Endothelial cell of umbilical vein (primary cell): ENCODE measurements at places on chromosomes 11 and 22. TPM values are rescaled to one million over a fixed set of nuclear protein-coding genes. Genes with fewer than 3 reads are reported as not detected.
A peak's percentile ranks its signal among the peaks of the same experiment; 100 is the strongest.

GRCh38 chr11:121105063-121105480 is 4.0 kb downstream of the TECTA start:
- peak; percentile 11 for DNase-seq
- no peaks in the 10 kb centered on the region for H3K36me3 ChIP-seq
- no peaks in the 10 kb centered on the region for H3K4me1 ChIP-seq
- H3K27ac ChIP-seq: no peak overlapping the region

Gene RIMBP3C
- 0.09 TPM in 1 of 2 replicates, not detected in the other for total RNA-seq

DNA sequence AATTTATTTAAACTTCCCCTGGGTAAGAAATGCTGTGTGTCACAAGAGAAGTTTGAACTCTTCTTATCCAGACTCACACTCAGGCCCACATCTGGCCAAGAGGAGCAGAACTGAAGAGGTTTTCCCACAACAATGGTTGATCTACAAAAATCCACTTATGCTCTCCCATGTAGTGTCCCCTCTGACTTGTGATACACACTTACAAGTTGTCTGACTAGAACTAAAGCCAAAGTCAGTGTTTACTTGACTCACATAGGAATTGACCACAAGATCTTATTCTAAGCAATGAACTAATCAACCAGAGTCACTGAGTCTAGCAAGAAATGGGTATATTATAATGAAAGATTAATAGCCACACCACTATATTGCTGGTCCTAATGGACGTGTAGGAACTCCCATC is 133.0 kb downstream of the ATG16L2 start:
- no peaks in the 10 kb centered on the region for H3K27me3 ChIP-seq
- no peak overlapping the region for H3K27ac ChIP-seq
- no peak overlapping the region for H3K4me3 ChIP-seq
- H3K36me3 ChIP-seq: no peaks in the 10 kb centered on the region
- no peaks in the 10 kb centered on the region for H3K4me1 ChIP-seq
- no peak for DNase-seq

DNA sequence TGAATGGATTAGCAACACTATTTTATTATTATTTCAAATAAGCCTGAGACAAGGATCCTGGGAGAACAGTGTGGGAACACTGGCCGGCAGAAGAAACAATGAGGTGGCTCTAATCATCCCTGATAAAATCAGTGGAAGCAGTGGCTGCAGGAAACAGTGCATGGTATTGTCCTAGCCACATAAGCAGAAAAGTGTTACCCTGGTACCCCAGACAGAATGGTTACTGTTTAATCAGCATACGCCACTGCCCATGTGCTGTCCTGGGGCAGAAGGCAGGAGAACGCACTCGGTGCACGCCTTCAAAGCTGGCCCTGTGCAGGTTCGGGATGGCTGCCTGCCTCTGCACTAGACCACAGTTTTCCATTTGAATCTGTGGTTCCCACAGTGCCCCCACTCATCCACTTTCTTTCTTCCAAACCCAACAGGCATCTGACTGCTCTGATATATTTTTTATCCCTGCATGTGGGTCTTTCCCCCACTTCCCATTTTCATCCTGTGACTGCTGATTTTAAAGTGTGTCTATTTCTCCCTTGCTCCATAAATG is 25.7 kb downstream of the OPCML start:
- no peak overlapping the region for H3K27ac ChIP-seq
- no peaks in the 10 kb centered on the region for H3K4me1 ChIP-seq
- no peak for DNase-seq
- H3K36me3 ChIP-seq: no peaks in the 10 kb centered on the region

DNA sequence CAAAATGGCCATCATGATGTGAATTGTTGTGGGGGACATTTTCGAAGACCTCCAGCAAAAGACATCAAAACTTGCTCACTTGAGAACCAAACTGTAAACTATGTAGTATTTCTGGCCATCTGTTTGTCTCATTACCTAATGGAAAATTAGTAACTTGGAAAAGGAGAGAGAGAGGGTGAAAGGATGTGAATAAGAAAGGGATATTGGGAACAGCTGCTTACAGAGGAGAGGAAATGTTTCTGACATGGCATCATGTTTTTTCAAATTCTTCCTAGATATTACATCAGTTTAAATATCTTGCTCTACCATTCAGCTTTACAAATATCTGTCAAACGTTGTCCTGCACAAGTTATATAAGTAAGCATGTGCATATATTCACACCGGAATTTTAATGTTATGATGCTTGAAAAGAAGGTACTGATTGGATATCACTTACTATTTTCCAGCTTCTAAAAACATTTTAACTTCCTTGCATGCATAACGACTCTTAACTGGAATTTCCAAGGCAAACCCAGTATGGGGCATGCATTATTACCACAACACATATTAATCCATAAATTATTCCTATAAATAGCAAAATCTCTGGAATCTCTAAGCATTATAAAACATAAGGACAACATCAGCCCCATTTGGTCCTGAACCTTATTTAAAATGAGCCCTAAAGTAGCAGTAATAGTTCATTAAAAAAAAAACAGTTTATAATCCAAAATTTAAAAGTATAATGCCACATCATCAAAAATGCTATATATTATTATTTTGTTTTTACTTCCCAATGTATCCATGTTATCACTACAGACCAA is 20.0 kb downstream of the GUCY1A2 start:
- no peaks in the 10 kb centered on the region for H3K4me1 ChIP-seq
- no peaks in the 10 kb centered on the region for H3K27me3 ChIP-seq
- no peak for DNase-seq
- no peak overlapping the region for H3K4me3 ChIP-seq
- no peaks in the 10 kb centered on the region for H3K36me3 ChIP-seq

Gene OR4A16
- total RNA-seq: not detected in 2 replicates

GRCh38 chr22:50305923-50306566 is 1.4 kb downstream of the PLXNB2 start:
- H3K27ac ChIP-seq: peak overlapping the region; percentile 79
- H3K4me1 ChIP-seq: peaks cover 27% of the 10 kb centered on the region
- peaks cover 6% of the 10 kb centered on the region for H3K36me3 ChIP-seq
- H3K4me3 ChIP-seq: peak overlapping the region; percentile 95

- H3K36me3 ChIP-seq: no peaks in the 10 kb centered on the region
- H3K27ac ChIP-seq: peak overlapping the region; percentile 97
- H3K27me3 ChIP-seq: no peaks in the 10 kb centered on the region
- DNase-seq: no peak
- peaks cover 49% of the 10 kb centered on the region for H3K4me1 ChIP-seq
Measured at GRCh38 chr11:128209138-128209435, 378.3 kb downstream of the ETS1 start.

Gene TEX12
- total RNA-seq: 0.46 TPM in 1 of 2 replicates, not detected in the other

DNA sequence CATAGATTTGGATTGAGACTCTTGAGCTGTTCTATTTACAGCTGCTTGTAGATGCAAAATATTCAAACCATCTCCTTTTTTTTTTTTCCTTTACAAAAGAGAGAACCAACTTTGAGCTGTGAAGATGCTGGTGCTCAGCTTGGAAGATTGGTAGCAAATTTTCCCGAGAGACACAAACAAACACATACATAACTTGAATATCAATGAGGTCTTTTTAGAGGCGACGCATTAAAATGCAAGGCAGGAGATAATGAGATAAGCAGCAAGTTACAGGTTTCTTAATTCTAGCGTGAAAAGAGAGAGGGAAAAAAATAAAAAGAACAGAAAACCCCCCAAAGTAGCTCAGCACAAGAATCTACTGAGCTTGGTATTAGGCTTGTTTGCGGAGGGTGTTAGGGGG is 247.0 kb upstream of the SORL1-AS1 start:
- no peaks in the 10 kb centered on the region for H3K4me1 ChIP-seq
- H3K27me3 ChIP-seq: peaks cover 4% of the 10 kb centered on the region
- no peak for DNase-seq
- H3K27ac ChIP-seq: no peak overlapping the region
- no peaks in the 10 kb centered on the region for H3K36me3 ChIP-seq

GRCh38 chr11:97615546-97615945 is 1225.7 kb downstream of the JRKL start:
- no peaks in the 10 kb centered on the region for H3K36me3 ChIP-seq
- no peaks in the 10 kb centered on the region for H3K27me3 ChIP-seq
- peak; percentile 69 for DNase-seq
- peak overlapping the region; percentile 65 for H3K27ac ChIP-seq
- no peak overlapping the region for H3K4me3 ChIP-seq

GRCh38 chr11:119431523-119431922 is 8.6 kb upstream of the THY1 start:
- no peak overlapping the region for H3K27ac ChIP-seq
- H3K4me1 ChIP-seq: no peaks in the 10 kb centered on the region
- no peaks in the 10 kb centered on the region for H3K36me3 ChIP-seq
- DNase-seq: no peak

- H3K4me3 ChIP-seq: no peak overlapping the region
- no peak overlapping the region for H3K27ac ChIP-seq
Measured at GRCh38 chr11:113015098-113015455, 53.9 kb downstream of the NCAM1 start.

DNA sequence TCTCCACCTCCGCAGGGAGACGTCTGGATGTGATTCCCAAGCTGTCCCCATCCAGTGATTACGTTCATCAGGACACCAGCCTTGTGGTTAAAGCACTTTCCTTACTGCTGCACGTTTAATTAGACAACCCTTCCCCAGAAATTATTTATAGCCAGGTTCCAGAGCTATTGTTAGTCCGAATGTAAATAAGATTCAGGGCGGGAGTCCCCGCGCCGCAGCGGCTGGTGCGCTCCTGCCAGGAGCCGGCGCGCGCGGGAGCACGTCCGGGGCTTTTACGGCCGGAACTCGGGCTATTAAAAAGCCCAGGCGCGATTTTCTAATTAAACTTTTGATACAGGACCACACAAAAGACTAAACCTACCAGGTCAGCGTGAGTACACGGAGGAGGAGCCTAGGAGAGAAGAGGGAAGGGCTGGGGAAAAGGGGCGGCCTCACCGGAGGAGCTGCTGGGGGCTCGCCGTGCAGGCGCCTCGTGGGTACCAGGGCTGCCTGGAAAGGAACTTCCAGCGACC is 538.3 kb downstream of the OPCML start:
- DNase-seq: no peak
- H3K27me3 ChIP-seq: no peaks in the 10 kb centered on the region
- no peaks in the 10 kb centered on the region for H3K36me3 ChIP-seq
- H3K4me1 ChIP-seq: no peaks in the 10 kb centered on the region

Gene GGTLC2
- not detected in 2 replicates for total RNA-seq

DNA sequence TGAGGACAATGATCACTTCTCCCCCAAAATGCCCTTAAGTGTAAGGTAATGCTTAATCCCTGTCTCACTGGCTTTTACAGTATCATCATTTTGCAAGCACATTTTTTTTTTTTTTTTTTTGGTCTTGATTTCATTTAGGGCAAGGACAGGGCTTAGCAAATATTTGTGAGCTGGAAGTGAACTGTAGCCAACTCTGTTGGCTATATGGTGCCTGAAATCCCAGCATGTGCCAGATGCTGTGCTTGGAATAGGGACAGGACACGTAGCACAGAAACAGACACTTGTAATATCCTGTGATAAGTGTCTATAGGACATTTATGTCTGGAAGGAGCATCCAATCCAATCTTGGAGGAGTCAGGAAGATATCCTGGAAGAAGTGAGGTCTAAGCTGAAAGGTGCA is 198.3 kb downstream of the NAV2 start:
- H3K4me1 ChIP-seq: no peaks in the 10 kb centered on the region
- no peak overlapping the region for H3K4me3 ChIP-seq
- H3K27me3 ChIP-seq: no peaks in the 10 kb centered on the region
- H3K27ac ChIP-seq: no peak overlapping the region
- H3K36me3 ChIP-seq: no peaks in the 10 kb centered on the region

- H3K27ac ChIP-seq: peak overlapping the region; percentile 89
- no peak for DNase-seq
- no peaks in the 10 kb centered on the region for H3K36me3 ChIP-seq
- no peaks in the 10 kb centered on the region for H3K27me3 ChIP-seq
- H3K4me1 ChIP-seq: peaks cover 13% of the 10 kb centered on the region
Measured at GRCh38 chr11:32893093-32893342, 407 bp downstream of the QSER1 start.

DNA sequence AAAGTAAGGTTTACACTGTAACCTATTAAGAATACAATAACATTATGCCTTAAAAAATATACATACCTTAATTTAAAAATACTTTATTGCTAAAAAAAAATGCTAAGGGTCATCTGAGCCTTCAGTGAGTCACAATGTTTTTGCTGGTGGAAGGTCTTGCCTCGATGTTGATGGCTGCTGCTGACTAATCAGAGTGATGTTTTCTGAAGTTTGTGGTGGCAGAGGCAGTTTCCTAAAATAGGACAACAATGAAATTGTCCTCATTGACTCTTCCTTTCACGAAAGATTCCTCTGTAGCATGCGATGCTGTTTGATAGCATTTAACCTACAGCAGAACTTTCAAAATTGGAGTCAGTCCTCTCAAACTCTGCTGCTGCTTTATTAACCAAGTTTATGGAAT is 97.6 kb downstream of the FAT3 start:
- H3K4me3 ChIP-seq: no peak overlapping the region
- no peaks in the 10 kb centered on the region for H3K27me3 ChIP-seq
- no peak for DNase-seq
- no peaks in the 10 kb centered on the region for H3K36me3 ChIP-seq
- H3K4me1 ChIP-seq: no peaks in the 10 kb centered on the region
- H3K27ac ChIP-seq: no peak overlapping the region

- no peak within 1 kb of the TSS for H3K4me3 ChIP-seq
- H3K4me1 ChIP-seq: no peaks in the 10 kb centered on the region
- no peaks in the 10 kb centered on the region for H3K36me3 ChIP-seq
- H3K27ac ChIP-seq: no peak within 1 kb of the TSS
Measured at GRCh38 chr11:67522844-67523555, at the start of gene CABP2. Gene CABP2, minus strand, starts transcription at chr11:67523446. Its CDS starts 120 bp downstream, at chr11:67523326.

DNA sequence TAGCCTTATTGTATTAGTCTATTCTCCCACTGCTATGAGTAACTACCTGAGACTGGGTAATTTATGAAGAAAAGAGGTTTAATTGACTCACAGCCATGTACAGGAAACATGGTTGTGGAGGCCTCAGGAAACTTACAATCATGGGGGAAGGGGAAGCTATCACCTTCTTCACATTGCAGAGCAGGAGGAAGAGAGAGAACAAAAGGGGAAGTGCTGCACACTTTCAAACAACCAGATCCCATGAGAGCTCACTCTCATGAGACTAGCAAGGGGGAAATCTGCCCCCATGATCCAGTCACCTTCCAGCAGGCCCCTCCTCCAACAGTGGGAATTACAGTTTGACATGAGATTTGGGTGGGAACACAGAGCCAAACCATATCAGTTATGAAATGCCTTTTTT is 179.4 kb downstream of the ARHGAP42 start:
- no peak overlapping the region for H3K4me3 ChIP-seq
- H3K4me1 ChIP-seq: no peaks in the 10 kb centered on the region
- DNase-seq: no peak
- H3K36me3 ChIP-seq: no peaks in the 10 kb centered on the region
- no peak overlapping the region for H3K27ac ChIP-seq

DNA sequence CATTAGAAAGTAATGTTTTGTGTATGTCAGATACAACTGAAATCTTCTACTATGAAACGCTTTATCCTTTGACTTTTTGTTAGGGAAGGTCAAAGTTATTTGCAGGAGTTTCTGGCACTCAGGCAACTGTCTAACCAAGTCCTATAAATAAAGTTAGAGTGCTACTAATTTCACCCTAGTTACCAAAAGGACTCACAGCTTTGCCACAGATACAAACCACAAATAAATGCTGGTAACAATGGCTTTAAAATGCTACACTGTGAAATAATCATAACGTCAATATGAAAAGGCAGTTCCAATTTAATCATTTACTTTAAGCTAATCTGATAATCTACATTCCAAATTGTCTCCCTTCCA is 124.3 kb downstream of the RBFOX2 start:
- DNase-seq: no peak
- H3K36me3 ChIP-seq: no peaks in the 10 kb centered on the region
- H3K4me1 ChIP-seq: peaks cover 32% of the 10 kb centered on the region

GRCh38 chr11:31967404-31968130 is 123.3 kb upstream of the RCN1 start:
- no peak for DNase-seq
- no peaks in the 10 kb centered on the region for H3K36me3 ChIP-seq
- H3K4me3 ChIP-seq: no peak overlapping the region
- no peaks in the 10 kb centered on the region for H3K4me1 ChIP-seq

GRCh38 chr11:3738241-3738640 is 59.1 kb downstream of the NUP98 start:
- DNase-seq: no peak
- H3K4me3 ChIP-seq: no peak overlapping the region
- H3K27ac ChIP-seq: no peak overlapping the region
- no peaks in the 10 kb centered on the region for H3K27me3 ChIP-seq
